ENCODE measurements at places on chromosomes 13 and 19.

DNA sequence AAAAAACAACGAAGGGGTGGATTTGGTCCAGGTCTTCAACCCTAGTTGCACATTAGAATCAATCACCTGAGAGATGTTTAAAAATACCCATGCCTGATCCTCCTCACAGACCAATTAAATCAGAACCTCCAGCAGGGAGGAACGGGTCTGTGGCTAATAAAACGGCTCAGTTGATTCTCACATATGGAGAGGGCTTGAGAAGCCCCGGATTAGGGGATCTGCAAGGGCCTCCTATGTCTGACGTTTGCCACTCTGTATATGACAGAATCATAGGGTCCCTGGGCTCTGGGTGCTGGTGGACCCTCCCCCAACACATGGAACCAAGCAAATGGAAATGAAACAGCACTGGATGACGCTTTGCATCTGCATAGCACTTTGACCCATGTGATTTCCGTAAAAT, 36.7 kb upstream of the C13orf42 start:
- DNase-seq, result no peak

DNA sequence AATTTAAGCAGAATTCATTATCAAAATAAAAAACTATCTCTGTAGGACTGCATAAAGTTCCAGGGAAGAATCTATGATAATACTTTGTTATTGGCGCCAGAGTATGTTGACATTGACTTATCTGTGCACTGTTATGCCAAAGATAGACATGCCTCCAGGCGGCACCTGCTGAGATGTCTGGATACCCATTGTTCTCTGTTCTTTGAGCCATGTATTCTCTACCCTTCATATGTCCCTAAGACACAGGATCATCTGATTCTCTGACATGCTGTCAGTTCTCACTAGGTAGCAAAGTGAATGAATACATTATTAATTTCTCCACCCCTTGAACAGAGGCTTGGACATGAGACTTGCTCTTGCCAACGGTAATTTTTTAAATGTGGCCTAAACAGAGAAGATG, 517.8 kb upstream of the SLITRK5 start:
- no peak for DNase-seq

DNA sequence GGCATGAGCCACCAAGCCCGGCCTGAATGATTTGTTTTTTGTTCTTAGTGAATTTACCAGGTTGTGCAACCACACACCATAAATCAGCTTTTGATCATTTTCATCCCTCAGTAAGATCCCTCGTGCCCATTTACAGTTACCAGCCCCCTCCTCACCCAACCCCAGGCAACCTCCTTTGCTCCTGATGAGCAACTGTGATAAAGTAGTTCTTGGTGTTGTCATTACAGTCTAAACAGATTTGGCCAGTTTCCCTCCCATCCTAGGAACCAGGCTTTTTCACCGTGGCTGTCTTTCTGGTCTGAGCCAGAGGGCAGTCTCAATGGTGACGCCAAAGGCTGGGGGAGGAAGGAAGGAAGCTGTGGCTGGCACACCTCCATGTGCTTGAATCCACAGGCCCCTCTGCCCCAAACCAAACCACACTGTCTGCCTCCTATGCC, 61.2 kb upstream of the WDFY2 start:
- DNase-seq, result no peak

GRCh38 chr13:33034882-33035520, 18.8 kb downstream of the KL start:
- DNase-seq, result no peak

DNA sequence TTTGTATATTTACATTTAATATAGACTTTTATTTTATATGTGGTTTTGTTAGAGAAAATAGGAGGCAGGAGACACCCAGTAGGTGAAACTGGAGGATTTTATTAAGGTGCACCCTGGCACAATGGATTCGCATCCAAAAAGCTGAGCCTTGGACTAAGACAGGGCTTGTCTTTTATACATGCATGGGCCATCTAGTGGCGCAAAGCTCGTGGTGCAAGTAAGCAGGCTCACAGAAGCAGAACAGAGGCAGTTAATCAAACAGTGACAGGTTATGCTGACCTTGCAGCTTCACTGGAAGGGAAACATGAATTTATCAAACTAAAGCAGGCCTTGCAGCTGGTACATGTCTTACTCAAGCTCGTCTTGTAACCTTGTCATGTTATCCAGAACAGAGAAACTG, 58.8 kb upstream of the ZNF681 start:
- DNase-seq, result peak; percentile 30

- peak; percentile 22 for DNase-seq
Measured at GRCh38 chr19:10339380-10339960, at the start of gene ICAM3. ICAM3 (minus strand) TSS chr19:10339624; CDS start chr19:10339614, 10 bp downstream.

DNA sequence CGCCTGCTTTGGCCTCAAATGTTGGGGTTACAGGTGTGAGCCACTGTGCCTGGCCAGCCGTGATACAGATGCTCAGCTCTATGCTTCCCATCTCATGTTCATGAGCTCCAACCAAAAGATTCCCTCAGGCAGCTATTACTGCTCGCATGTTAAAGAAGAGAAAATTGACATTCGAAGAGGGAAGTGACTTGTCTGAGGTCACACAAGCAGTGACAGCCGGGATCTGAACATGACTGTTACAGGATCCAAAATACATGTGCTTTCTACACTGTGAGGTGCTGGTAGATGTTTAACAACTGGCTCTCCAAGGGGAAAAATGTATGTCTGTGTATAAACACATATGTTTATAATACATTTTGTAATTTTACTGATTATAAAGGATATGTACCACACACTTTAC, 11.3 kb downstream of the FPR1 start:
- DNase-seq, result no peak

GRCh38 chr13:32135655-32136054, 104.1 kb downstream of the FRY start:
- no peak for DNase-seq

GRCh38 chr19:14689598-14690503, at the start of gene ZNF333:
ZNF333 (plus strand) TSS chr19:14690048; CDS start chr19:14693492, 3,444 bp downstream.
- peak; percentile 95 for DNase-seq

- DNase-seq, result no peak
Measured at GRCh38 chr13:112443995-112444311, 67.8 kb downstream of the SPACA7 start.

GRCh38 chr13:107767119-107767518, 448.2 kb downstream of the LIG4 start:
- no peak for DNase-seq

DNA sequence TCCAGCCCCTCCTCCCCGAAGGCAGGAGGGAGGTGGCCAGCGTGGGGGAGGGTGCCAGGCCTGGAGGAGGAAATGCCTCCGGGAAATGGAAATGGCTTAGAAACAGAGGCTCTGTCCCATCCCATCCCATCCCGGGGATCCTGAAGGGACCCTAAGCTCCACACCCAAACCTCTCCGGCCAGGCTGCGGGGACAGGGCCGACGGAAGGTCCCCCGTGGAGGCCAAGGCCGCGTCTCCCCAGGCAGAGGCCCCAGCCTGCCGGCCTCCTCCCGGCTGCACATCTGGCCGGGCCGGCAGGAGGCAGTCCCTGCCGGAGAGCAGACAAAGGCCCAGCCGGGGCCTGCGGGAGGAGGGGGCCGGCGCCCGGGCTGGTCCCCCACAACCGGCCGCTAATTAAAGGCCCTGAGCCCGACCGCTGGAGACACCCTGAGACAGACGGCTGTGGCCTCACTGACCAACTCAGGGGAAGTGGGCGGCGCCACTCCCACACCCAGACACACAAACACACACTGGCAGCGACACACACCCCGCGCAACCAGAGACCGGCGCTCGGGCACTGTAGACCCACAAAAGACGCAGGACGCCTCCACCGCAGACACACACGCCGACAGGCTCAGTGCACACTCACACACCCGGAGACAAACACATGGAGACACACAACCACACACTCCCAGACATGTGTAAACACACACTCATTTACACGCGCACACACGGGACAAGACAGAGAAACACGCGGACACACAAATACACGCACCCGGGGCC, 1.1 kb downstream of the ADAMTS10 start:
- DNase-seq, result no peak

GRCh38 chr19:30403203-30403985, 31.2 kb downstream of the ZNF536 start:
- no peak for DNase-seq

- no peak for DNase-seq
Measured at GRCh38 chr19:16446108-16446723, 25.6 kb downstream of the EPS15L1 start.

DNA sequence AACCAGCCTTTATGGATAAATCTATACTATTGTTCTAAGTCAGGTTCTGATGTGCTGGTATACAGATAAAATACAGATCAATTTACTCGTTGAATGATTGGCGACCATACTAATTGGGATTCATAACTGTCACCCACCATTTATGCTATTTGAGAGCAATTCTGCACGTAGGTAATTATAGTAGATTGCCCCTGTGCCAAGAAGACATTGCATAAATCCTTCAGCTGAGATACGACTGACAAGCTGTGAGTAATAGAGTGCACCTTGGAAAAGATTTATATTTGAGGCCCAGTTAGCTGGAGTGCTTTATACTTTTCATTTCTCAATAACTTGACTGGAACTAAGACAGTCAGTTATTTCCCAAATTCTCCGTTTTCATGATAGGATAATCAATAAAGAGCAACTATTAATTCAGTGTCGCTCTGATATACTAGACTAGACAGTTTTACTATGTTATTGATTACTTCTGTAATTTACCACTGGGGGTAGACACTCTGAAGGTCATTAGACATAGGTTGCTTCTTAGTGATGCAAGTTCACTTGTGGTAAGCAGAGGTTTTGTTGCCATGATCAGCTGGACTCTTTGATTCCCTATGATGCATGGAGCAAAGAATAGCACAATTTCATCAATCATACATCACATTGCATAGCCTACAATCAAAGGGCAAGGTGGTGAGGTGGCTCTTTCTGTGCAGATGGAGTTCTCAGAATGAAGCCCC, 536.3 kb downstream of the GPC6 start:
- no peak for DNase-seq

DNA sequence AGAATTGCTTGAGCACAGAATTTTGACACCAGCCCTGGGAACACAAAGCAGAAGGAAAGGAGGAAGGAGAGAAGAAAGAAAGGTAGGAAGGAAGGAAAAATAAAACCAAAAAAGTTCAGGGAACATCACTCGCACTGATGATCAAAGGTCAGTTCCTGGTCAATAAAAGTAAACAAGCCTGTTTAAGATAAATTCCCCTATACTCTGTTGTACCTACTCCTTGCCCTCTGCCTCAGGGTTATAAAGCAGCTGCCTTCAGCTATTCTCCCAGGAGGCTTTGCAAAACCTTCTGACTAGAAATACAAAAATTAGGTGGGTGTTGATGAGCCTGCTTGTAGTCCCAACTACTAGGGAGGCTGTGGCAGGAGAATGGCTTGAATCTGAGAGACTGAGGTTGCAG, 14.9 kb upstream of the ZNF91 start:
- DNase-seq, result no peak

- no peak for DNase-seq
Measured at GRCh38 chr13:31882794-31883193, 143.5 kb downstream of the RXFP2 start.

GRCh38 chr13:44074611-44075010, 194.9 kb downstream of the LACC1 start:
- no peak for DNase-seq

DNA sequence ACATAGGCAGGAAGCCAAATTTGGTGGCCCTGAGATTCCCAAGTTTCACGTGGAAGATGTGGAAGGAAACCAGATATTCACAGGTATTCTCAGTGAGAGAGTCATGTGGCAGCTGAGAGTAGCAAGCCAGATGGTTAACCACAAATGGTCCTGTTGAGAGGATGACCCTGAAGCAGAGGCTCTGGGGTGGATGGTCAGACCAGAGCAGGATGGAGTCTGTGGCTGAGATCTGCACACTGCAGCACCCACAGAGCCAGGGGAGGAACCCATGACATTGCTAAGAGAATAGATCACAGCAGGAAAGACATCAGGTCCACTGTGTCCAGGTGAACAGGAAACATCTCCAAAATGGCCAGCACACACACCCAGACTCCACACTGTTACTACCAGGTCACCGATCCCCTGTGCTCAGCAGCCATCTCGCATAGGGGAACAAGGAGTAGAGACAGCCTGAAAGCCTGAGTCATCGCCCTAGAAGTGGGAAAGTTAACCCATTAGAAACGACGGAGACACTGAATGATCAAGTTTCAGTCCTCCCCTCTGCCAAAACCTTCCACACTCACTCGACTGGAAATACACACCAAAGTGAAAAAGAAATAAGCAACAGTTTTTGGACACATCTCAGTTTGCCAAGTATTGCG, 160.0 kb downstream of the RBM26 start:
- DNase-seq, result no peak

DNA sequence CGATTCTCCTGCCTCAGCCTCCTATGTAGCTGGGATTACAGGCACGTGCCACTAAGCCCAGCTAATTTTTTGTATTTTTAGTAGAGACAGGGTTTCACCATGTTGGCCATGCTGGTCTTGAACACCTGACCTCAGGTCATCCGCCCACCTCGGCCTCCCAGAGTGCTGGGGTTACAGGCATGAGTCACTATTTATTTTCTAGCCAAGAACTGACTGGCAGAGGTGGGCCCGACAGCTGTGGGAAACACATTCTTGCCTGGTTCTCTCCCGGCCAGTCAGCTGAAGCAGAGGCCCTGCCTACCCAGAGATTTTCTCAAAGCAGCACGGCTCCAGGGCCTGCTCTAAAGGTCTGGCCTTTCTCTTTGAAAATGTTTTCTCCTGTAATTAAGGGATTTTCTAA, 108.0 kb downstream of the KCTD15 start:
- DNase-seq, result no peak

- DNase-seq, result no peak
Measured at GRCh38 chr13:112842343-112842856, 126.6 kb upstream of the MCF2L start.

- no peak for DNase-seq
Measured at GRCh38 chr13:30319655-30320054, 12.3 kb upstream of the KATNAL1 start.

- DNase-seq, result no peak
Measured at GRCh38 chr19:13838435-13839129, 38.4 kb upstream of the NANOS3 start.

- no peak for DNase-seq
Measured at GRCh38 chr13:96646515-96647211, 347.6 kb downstream of the OXGR1 start.

GRCh38 chr13:104163866-104164630, 1097.8 kb upstream of the SLC10A2 start:
- no peak for DNase-seq

GRCh38 chr19:4343370-4344307, at the start of gene MPND:
MPND (plus strand) TSS chr19:4343562; CDS start chr19:4343594, 32 bp downstream.
- peak; percentile 88 for DNase-seq
